ENCODE measurements at places on chromosomes 16 and 17.
A peak's percentile ranks its signal among the peaks of the same experiment; 100 is the strongest.

DNA sequence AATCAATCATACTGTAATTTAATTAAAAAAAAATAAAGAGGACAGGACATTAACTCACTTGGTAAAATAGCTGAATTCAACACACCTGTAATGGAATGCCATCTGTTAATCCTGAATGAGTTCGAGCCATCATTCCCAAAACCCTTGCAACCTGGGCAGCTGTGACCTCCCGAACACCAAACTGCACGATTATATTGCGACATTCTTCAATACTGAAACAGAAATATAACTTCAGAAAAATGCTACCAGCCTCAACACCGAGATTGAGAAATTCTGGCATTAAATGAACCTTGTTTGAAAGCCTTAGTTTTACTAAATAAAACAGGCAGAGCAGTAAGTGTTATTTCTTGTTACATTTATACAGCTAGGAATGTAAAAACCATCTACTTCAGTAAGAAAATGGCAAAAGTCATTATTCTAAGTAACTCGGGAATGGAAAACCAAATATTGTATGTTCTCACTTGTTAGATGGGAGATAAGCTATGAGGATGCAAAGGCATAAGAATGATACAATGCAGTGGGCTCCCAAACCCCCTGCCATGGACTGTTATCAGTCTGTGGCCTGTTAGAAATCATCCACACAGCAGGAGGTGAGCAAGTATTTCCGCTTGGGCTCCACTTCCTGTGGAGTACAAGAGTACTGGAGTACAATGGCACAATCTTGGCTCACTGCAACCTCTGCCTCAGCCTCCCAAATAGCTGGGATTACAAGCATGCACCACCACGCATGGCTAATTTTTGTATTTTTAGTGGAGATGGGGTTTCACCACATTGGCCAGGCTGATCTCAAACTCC lies 46.5 kb downstream of the CNOT1 start:
- no peak for DNase-seq

- DNase-seq = no peak
Observed at GRCh38 chr17:78124081-78124835, 4.3 kb downstream of the TMC6 start.

DNA sequence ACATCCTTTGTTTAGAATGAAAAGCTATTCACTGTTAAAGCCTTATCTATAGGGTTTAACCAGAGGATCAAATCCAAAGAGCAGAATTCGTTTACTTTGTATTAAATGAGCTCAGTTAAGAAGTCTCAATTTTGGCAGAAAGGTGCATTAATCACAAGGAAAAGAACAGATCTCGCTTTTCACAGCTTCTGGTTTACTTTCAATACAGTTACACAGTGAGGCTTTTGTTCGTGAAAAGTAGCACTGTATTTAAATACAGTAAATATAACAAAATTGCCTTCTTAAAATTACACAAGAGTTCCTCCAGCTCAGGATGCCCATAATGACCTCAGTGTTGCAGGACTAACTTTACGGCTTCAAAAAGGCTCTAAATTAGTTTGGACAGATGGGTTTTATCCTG lies 669.1 kb upstream of the SALL1 start:
- DNase-seq = no peak

- no peak for DNase-seq
Observed at GRCh38 chr16:82504836-82505235, 121.9 kb upstream of the CDH13 start.

GRCh38 chr16:78579020-78579419 lies 479.6 kb downstream of the WWOX start:
- DNase-seq = no peak

DNA sequence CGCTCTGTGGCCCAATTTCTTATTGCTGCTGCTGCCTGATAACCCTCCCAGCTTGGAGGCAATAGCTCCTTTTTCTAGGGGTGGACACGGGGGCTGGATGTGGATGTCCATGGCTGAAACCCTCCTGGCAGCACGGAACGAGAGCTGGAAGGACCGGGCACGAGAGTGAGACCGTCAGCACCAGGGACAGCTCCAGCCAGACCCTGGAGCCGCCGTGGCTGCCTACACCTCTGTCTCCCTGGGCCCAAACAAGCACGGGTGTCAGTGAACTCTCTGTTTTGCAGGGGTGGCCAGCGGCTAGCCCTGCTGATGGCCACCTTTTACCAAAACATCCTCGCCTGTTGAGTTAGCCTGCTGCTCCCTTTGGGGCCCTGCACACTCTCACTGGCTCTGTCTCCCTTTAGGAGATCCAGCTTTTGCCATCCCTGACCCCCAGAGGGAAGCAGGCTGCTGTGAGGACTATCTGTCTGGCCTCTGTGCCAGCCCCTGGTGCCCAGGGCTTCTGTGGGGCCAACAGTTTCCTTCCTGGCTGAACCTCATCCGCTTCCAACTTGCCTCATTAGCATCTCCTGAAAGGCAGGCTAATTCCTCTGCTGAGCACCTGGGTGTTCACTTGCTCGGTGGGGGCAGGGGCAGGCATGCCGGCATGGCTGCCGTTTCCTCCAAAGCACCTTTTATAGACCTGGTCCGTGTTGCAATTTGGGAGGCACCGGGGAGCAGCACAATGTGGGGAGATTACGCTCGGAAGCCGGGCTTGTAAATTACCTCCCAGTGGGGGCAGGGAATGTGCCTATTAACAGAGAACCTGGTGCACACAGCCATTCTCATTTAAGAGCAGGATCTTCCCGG lies 118.1 kb downstream of the ENGASE start:
- no peak for DNase-seq

GRCh38 chr16:66300501-66300900 lies 66.0 kb upstream of the CDH5 start:
- DNase-seq = no peak

DNA sequence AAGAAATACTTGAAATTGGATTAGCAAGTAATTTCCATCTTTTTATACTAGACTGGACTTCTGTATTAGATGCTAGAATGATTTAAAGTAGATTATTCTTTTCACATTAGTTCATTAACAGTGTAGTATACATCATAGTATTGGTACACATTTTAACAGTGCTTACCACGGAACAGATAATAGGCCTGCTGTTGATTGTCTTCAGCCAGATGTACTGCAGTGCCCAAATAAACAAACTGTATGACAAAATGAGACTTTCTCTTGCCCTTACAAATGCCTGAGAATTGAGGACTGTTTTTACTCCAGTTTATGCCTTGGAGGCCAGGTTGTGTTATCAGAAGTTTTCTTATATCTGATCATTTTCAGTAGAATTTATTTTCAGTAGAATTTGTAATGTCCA lies 631 bp downstream of the EVI2A start:
- DNase-seq = peak; percentile 13

All from NCI-H1105 treated with DMSO at 0.1 percent for 48 hours (cell line).